ENCODE measurements at places on chromosomes 4 and X.

DNA sequence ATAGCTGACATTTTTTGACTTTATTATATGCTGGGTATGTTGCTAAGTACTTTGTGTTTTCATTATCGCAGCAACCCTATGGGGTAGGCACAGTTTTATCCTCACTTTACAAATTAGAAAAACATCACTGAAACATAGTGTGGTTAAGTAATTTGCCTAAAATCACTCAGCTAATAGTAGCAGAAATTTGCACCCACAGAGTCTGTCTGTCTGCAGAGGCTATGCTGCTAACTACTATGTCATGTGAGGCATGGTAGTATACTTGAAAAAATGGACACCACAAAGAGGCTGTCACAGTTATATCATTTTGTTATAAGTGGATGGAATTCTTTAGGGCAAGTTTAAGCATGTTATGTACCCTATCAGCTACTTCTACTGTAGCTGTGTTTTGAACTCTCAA, 69.0 kb downstream of the STAG2 start:
- DNase-seq: no peak

- DNase-seq: no peak
Measured at GRCh38 chr4:171719691-171720090, 93.5 kb upstream of the GALNTL6 start.

- DNase-seq: no peak
Measured at GRCh38 chr4:39814403-39815185, 116.7 kb downstream of the UBE2K start.

DNA sequence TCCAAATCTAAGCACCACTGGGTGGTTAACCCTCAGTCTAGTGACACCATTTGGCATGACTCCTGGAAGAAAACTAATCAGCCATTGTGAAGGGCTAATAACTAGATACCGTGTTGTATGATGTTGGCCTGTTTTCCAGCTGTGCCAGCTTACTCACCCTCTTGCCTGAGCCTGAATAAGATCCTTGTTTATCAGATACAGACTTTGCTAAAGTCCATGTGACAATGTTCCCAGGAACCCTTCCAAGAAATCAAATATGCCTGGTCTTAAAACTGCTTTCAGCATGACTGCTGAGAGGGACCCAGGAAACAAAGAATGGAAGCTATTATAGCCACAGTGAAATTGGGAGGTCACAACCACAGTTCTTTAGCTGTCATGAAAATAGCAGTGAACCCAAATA, 640.8 kb upstream of the INTU start:
- no peak for DNase-seq

- DNase-seq: no peak
Measured at GRCh38 chr4:42330002-42330592, 67.2 kb upstream of the SHISA3 start.

GRCh38 chr4:30717208-30718020, 2.8 kb upstream of the PCDH7 start:
- peak; percentile 61 for DNase-seq

DNA sequence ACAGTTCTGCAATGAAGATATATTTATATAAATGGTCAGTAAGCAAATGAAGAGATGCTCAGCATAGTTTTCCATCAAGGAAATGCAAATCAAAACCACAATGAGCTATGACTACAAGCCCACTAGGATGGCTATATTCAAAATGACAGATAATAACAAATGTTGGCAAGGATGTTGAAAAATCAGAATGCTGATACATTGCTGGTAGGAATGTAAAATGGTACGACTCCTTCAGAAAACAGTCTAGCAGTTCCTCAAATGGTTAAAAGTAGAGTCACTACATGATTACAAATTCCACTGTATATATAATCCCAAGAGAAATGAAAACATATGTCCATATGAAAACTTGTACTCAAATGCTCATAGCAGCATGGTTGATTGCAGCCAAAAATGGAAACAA, 425.0 kb upstream of the ATOH1 start:
- no peak for DNase-seq

DNA sequence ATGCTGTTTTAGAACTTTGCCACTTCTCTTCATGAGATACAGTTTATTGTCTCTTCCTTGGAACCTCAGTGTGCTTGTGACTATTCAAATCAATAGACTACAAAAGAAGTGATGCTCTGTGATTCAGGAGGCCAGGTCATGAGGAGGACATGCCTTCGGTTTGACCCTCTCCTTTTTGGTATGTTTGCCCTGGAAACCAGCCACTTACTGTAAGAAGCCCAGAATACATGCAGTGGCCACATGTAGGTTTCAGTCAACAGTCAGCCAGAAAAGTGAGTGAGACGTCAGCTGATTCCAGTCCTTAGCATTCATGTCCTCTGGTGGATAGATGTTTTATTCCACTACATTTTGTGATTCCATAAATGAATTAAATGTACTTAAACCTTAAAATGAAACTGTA, 328.7 kb downstream of the PCDH18 start:
- no peak for DNase-seq

DNA sequence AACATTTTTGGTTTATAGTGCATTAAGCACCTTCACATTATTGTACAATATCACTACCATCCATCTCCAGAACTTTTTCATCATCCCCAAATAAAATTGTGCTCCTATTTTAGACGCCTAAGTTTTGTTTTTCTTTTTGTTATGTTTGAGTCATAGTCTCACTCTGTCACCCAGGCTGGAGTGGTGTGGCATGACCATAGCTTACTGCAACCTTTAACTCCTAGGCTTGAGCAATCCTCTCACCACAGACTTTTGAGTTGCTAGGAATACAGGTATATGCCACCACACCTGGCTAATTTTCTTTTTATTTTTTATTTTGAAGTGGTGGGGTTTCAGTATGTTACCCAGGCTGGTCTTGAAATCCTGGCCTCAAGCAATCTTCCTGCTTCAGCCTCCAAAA, 33.9 kb downstream of the PRSS12 start:
- DNase-seq: no peak

- no peak for DNase-seq
Measured at GRCh38 chrX:47607091-47607490, 12.6 kb downstream of the SYN1 start.

DNA sequence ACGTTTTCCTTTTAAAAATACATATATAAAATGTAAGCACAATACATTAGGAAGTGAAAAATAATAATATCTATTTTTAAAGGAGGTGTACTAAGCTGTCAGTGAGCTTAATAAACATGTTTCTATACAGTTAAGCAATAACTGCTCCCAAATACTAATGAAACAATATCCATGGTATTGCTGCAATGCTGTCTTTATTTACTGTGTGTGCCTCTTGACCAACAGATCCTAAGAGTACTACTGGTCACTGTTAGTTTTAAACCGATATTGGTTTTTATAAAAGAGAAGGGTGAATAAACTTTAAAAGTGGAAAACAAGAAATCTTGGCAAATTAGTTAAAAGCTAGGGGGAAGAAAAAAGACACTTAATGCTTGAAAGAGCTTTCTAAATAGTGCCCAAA, 1029.0 kb downstream of the FSTL5 start:
- DNase-seq: no peak

- DNase-seq: no peak
Measured at GRCh38 chr4:118772081-118772766, 63.7 kb downstream of the SEC24D start.

GRCh38 chr4:114093221-114093715, 113.8 kb upstream of the ARSJ start:
- DNase-seq: no peak

- DNase-seq: no peak
Measured at GRCh38 chr4:81442484-81443085, 29.1 kb downstream of the RASGEF1B start.

DNA sequence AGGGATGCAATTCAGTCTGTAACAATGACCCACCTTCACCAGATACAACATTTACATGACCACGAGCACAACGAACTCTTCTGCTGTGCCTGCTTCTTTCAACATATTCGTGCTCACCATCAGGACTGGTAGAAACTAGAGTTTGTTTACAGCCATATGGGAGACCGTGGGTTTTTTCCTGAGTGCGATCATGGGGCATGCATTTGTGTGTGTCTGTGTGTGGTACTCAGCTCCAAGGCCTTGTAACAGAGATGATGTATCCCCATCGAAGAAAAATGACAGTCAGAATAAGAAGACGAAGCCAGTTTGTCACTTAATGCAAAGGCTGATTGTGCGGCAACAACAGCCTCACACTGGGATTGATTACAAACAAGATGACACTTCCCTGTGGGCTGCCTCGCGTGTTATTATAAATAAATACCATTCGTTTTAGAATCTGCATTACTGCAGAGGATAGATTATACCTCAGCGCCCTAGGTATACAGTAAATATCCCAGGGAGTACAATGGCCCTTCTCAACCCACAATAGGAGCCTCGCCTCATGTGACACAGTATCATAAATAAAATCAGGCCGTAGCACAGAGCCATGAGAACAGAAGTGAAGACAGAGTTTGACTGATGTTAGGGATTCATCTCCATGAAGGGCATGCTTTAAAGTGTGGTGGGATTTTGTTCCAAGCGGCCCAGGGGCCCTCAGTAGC, 97.3 kb upstream of the NOCT start:
- DNase-seq: no peak

Measured in right cardiac atrium (tissue), 5 donors.